Keratinocyte (primary cell): ENCODE measurements at places on chromosomes 7 and 10.

- no peak for DNase-seq
Observed at GRCh38 chr10:80470266-80470665, 16.2 kb downstream of the TSPAN14 start.

- no peak for DNase-seq
Observed at GRCh38 chr10:88226071-88226659, 357.0 kb downstream of the RNLS start.

DNA sequence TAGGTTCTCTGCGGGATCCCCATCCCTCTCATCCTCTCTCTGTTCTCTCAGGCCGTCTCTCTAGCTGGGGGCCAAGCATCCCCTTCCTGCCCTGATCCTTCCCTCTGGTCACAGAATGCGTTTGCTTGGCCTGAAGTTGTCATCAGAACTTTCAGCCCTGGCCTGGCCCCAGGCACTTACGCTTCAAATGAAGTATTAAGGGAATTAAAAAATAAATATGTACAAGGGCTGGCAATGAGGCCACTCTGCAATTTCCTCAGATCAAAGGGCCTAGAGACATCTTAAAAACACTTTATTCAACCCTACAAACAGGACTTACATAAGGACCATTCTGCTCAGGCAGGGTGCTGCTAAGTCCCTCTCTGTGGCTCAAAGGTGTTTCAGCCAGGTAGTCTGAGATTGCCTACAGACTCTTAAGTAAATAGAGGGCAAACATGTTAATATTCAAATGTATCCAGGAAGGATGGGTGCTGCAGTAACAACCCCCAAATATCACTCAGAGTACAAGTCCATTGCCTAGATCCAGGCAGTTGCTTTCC, 16.0 kb downstream of the SFTPD start:
- DNase-seq, result no peak

DNA sequence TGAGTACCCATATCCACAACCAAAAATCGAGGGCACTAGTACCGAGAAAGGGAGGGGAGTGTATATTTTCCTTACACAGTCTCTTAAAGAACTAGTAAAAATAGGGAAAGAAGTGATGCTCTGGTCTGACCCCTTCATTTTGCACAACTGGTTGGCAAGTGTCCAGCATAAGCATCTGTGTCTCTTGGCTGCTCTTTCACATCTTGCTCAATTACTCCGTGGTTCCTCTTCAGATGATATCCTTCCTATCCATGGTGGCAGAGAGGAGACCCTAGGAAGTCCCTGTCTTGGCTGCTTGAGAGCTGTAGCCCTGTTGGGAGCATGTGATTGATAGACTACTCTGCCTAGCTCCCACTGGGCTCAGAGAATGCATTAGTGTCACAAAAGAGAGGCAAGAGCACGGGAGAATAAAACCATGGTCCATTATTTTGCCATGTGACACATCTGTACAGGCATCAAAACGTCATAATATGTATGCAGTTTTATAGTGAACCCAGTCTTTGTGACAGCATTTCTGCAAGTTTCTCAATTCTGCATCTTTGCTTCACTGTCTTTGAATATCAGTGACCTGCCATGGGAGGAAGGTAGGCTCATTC, 111.8 kb upstream of the ANKRD1 start:
- DNase-seq, result no peak

- DNase-seq, result no peak
Observed at GRCh38 chr7:75737856-75738603, 711 bp downstream of the HIP1 start.

DNA sequence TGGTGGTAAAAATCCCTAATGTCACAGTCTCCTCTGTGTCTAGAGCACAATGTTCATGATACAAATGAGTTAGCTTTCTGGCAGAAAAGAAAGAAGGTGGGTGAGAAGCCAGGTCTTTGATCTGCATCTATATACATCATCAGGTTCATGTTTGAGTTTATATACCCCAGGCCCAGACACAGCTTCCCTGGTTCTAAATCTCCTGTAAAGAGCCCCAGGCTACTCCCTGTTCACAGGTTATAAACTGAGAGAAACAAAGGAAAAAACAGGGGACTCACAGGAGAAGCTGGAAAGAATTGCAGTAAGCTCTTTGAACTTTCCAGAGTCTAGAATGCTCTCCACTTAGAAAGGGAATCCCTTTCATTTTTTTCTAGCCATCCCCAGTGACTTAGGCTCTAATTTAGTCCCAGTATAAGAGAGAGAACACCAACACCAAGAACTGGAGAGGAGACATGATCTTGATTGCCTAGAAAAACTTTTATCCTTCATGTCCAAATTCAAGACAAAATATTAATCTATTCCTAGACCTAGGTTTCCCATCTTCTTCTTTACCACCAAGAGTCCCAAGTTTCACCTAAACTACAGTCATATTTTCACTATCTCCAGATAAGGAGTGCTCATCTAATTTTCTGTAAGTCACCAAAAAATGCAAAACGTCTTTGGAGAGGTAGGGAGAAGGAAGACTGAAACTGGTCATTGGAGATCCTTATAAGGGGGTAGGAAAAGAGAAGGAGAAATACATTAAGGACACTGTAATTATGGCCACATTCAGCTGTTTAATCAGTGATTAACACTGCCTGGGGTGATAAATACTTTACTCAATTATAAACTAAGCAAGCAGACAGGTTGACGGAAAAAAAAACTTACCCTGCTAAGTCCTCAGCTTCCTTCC, 469 bp downstream of the MSS51 start:
- DNase-seq, result no peak

DNA sequence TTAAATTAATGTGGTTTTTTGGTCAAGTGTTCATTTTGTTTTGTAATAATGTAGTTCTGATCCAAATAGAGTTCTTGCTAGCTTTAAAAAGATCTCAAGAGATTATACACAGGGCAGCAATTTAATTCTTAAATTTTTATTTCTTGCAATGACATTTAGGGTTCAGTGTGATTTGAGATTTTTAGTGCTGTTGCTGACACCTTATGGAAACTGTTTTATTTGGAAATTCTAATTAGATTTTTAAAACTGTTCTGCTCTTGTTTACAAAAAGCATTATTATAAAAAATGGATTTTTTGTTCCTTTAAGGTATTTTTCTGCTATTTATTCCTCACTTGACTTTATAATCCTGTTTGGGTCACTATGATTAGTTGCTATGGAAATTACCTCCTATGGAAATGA, 72.1 kb downstream of the RTKN2 start:
- no peak for DNase-seq

DNA sequence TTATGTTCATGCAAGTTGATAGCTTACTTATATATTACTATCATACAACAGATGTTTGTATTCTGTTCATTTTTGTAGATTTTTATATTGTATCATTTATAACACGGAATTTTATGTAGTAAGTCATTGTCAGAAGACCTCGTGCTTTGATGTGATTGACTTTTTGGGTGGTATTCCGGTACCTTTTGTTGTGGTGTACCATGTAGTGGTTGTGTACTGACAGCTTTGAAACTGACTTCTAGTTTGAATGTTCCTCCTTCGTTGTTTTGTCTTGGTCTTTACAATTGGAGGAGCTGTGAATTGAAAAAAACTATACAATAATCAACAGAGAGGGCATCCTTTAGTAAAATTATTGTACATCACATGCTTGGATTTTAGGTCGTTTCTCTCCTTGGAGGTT, 61.5 kb downstream of the WAC start:
- no peak for DNase-seq

GRCh38 chr10:93248583-93249227, 175.0 kb downstream of the CYP26A1 start:
- DNase-seq, result no peak

- DNase-seq, result no peak
Observed at GRCh38 chr10:62243647-62243997, 25.0 kb downstream of the RTKN2 start.

DNA sequence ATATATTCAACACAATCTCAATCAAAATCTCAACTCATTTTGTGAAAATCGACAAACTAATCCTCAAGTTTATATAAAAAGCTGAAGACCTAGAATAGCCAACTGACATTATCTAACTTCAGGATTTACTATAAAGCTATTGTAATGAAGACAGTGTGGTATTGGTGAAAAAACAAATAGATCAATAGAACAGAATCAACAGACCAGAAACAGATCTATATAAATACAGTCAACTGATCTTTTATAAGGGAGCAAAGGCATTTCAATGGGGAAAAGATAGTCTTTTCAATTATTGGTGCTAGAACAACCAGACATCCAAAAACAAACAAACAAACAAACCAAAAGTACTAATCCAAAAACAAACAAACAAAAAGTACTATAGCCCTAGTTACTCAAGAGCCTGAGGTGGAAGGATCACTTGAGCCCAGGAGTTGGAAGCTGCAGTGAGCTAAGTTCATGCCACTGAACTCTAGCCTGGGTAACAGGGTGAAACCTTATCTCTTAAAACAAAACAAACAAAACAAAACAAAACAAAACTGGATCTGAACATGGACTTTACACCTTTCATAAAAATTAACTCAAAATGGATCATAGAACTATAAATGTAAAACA, 26.6 kb upstream of the AKR1D1 start:
- no peak for DNase-seq

DNA sequence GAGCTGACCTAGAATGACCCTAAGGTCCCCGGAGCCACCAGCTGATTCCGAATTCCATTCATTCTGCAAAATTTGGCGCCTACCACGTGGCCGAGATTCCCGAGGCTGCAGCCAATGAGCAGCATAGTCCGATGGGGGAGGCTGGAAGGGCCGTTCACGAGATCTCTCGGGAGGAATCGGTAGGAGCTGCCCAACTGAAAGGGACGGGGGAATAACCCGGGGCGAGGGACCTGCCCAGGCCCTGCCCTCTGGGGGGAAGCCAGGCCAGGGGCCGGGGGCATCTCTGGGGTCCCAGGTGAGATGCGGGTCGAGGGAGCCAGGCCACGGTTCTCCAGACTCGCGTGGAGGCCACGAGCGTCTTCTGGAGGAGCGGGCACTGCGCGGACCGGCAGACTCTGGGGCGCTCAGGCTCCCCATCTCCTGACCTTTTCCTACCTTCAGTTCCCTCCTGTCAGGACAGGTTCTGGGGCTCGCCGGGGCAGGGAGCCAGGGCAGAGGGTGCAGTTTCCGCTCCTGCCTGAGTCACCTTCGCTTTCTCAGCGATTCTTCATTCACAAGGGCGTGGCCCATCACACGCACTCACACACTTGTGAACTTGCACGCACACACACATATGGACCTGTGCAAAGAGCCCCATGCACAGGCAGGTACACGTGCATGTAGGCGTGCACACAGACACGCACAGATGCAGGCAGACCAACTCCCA, 173.4 kb downstream of the RNF216 start:
- DNase-seq, result peak; percentile 99

- DNase-seq, result no peak
Observed at GRCh38 chr10:72034040-72034499, 54.3 kb downstream of the SPOCK2 start.

DNA sequence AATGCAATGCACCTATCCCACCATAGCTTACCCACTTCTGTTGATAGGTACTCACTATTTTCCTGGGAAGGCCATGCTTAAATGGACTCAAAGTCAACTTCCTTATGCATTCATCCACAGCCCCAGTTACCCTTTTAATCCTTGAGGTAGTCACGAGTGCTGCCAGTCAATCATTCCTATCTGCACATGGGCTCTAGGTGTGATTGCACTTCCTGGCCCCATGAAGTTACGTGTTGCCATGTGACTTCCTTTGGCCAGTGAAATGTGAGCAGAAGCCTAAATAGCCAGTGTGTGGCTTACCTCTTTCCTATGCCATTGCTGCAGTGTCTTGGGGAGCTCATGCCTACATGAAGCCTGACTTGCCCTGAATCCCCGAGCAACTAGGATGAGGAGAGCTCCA, 23.5 kb upstream of the EIF5AL1 start:
- no peak for DNase-seq

- DNase-seq, result no peak
Observed at GRCh38 chr7:55351263-55351662, 13.9 kb upstream of the LANCL2 start.
